ENCODE measurements at places on chromosomes 2 and 18. TPM values are rescaled to one million over a fixed set of nuclear protein-coding genes. Genes with fewer than 3 reads are reported as not detected.
A peak's percentile ranks its signal among the peaks of the same experiment; 100 is the strongest.

Gene SPP2
- total RNA-seq: not detected

DNA sequence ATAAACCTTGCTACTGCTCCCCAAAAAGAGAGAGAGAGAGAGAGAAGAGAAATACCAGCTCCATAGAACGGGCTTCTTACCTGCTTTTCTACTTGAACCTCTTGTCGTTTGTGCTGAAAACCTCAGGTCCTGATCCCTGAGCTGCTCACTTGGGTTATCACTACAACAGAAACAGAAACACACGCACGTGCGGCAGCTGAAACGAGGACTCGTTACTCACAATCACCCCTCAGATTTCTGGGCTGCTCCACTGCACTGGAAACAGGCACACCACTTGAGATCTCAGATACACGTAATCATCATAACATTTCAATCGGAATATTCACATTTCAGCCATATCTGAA is 48.2 kb upstream of the GPC1 start:
- no peak for DNase-seq

GRCh38 chr2:144111437-144111836 is 408.5 kb downstream of the ZEB2 start:
- no peak for DNase-seq

DNA sequence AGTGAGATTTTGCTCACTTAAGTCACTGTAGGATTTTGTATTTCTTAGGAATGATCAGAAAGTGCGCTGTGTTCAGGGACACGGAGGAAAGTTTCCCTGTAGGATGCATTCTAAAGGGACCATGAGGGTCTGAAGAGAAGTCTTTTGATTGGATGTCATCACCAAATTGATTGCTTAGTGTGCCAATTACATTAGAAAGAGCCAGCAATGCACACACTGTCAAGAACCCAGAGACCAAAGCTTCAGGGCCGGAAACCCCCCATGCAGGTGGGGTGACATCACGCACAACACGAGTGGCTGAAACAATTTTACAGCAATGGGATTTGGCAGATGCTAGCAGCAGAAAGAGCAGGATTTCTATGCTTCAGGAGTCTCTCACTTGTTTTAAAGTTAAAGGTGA is 242.4 kb downstream of the NAPG start:
- no peak for DNase-seq

DNA sequence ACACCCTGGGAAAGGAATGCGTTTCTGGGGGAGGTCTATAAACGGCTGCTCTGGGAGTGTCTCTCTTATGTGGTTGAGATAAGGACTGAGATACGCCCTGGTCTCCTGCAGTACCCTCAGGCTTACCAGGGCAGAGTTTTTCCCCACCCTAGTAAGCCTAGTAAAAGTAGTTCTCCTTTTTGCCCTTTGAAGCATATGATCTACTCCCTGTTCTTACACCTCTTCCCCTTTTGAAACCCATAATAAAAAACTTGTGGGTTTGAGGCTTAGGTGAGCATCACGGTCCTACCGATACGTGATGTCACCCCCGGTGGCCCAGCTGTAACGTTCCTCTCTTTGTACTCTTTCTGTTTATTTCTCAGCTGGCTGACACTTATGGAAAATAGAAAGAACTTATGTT is 97.4 kb downstream of the FSIP2 start:
- DNase-seq: no peak

DNA sequence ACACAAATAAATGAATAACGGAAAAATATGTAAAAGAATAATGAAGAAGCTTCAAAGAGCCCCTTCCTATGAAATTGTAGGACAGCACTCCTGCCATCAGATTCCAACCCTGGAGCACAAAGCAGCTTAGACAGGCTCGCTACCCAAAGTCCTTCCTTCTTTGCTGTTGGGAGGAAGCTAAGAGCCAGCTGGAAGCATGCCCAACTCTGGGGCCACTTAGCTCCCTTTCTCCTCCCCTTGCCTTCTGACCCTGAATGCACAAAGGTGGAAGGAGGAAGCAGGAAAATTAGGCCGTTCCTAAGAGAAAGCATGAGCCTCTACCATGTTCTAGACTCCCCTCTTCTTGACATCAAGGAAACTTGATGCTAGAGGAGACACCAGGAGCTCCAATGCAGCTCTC is 700.8 kb downstream of the RNF144A start:
- no peak for DNase-seq

- peak; percentile 35 for DNase-seq
These were observed 1.3 kb downstream of the VWA3B start for GRCh38 chr2:98088261-98088660.

GRCh38 chr2:73736855-73737779 is at the start of gene TPRKB:
Gene TPRKB (minus strand): TSS chr2:73737345. CDS start chr2:73734569, 2,776 bp downstream.
- DNase-seq: peak; percentile 98

- DNase-seq: no peak
These were observed 897.4 kb upstream of the KLHL29 start for GRCh38 chr2:22487541-22487940.

Gene SH3BP4
- total RNA-seq: 8.5 TPM

Gene CHRNG
- total RNA-seq: not detected
